ENCODE measurements at places on chromosomes 5 and 9.

DNA sequence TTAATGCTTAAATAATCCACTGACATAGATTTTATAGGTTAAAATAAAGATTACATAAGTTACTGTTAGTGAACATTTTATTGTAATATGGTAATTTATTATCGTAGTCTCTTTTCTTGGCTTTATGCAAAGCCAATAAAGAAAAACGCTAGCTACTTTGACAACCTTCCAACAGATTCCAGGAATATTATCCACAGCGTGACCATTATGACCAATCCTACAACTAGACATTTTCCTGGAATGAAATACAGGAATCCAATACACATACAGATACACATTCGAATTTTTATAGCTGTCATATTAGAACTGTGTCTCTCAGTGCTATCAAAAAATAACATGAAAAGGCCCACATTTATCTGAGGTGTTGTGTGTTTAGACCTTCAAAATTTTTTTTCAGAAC, 13.1 kb downstream of the RPS23 start:
- DNase-seq, result no peak

- no peak for DNase-seq
Measured at GRCh38 chr5:66232706-66233445, 88.8 kb downstream of the SREK1 start.

DNA sequence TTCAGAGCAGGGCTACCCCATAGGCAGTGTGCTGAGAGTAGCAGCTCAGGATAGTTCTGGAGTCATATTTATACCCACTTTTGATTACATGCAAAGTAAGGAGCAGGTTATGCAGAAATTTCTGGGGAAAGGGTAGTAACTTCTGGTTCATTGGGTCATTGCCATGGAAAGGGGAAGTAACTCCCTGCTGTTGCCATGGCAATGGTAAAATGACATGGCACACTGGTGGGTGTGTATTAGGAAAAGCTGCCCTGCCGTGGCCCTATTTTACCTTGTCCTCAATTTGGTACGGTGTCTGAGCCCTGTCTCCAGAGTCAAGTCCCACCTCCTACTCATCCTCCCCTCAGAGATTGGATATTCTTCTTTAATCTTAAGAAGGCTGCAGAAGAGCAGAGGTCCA, 526.7 kb upstream of the TYRP1 start:
- DNase-seq, result no peak

DNA sequence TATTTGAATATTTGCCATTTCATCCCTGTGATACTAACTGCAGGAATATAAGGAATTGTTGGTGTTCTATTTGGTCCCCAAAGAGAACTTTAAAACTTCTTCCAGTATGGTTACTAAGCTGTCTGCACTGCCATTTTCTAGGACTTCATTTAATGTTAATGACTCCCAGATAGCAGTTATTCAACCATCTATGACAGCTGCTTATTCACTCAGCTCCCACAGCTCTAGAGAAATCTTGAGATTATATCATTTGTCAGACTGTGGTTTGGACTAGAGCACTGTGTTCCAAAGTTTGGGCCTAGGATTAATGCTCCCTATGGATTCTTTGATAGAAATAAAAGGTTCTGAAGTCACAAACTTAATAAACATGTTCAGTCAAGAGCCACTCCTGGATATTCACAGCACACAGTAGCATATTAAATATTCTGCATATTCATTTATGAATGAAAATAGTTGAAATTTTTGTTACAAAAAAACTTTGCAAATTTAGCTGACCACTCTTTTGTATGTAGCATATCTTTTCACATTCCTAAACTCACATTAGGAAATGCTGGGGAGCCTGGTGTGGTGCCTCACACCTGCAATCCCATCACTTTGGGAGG, 173.7 kb downstream of the NFIB start:
- no peak for DNase-seq

GRCh38 chr5:150061538-150061995, 24.8 kb downstream of the CSF1R start:
- no peak for DNase-seq

DNA sequence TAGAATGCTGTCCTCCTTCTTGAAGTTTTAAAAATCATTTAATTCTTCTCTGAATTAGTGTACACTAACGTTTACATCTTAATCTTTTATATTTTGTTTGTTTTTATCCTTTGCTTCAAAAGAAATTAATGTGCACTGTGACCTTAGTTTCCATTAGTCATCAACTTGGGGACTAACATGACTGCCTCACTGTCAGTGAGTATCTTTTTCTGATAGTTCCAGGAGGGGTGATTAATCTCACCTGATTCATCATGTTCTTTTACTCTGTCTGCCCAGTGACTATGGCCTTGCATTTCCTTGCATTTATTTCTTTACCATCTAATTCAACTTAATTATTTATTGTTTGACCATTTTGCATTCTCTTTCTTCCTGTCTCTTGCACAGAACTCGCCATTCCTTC, 33.4 kb upstream of the NR3C1 start:
- DNase-seq, result no peak

DNA sequence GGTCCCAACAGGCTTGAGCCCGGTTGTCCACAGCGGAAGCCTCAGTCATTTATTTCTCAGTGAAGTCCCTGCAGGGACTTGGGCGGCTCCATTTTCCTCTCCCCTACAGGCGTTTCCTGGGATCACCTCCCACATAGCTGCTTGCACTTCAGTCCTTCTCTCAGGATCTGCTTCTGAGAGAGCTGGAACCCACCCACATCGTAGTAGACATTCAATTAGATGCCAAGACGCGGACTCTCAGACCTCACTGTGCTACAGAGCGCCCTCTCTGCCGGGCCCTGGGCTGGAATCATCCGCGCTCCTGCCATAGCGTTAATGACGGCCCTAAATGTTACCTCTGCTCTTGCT, 54.0 kb upstream of the ROR2 start:
- no peak for DNase-seq

DNA sequence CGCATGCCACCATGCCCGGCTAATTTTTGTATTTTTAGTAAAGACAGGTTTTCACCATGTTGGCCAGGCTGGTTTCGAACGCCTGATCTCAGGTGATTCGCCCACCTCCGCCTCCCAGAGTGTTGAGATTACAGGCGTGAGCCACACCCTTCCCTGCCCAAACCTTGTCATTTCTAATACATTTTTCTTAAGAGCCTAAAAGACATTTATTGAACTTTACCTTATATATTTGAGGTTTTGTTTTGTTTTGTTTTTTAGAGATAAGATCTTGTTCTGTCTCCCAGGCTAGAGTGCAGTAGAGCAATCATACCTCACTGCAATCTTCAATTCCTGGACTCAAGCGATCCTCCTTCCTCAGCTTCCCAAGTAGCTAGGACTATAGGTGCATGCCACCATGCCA, 39.8 kb upstream of the FANCC start:
- DNase-seq, result no peak

DNA sequence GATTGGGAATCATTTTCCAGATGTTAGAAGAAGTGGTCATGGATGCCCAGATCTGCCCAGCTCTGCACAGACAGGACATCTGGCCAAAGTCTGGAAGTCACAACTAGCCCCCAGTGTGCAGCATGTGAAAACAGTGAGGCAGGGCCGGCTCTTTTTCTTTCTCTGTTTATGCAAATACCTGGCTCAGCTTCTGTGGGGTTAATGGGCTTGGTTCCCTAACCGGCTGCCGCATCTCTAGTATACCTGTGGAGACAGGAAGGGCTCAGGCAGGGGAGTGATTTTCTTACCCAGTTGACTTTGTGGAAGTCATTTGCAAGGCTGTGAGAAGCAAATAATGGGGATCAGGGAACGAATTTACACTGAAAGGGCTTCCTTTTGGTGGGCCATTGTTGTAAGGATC, 254.8 kb upstream of the PANK3 start:
- DNase-seq, result no peak

GRCh38 chr9:2700909-2701550, 16.3 kb upstream of the KCNV2 start:
- no peak for DNase-seq

DNA sequence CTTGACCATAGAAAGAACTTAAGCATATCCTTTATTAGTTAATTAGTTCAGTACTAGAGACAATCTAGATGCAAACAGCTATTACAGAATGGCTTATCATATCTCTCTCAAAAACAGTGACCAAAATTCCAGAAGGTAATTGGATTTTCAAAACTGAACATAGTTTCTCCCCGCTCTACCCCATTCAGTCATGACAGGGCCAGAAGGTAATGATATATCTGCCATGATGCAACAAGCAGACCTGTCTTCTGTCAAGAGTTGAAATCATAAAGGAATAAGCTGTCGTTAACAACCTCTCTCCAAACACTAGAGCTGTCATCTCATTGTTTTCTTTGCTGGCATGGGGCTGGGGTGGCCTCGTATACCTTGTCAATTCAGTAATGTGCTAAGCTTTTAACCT, 200.5 kb upstream of the POU5F2 start:
- no peak for DNase-seq

- DNase-seq, result no peak
Measured at GRCh38 chr9:1676771-1677170, 338.4 kb upstream of the SMARCA2 start.
